ENCODE measurements at places on chromosomes 7 and 10.
A peak's percentile ranks its signal among the peaks of the same experiment; 100 is the strongest.

GRCh38 chr7:146894927-146895326 lies 778.3 kb downstream of the CNTNAP2 start:
- no peak for DNase-seq

GRCh38 chr10:12597176-12597575 lies 247.8 kb downstream of the CAMK1D start:
- no peak for DNase-seq

DNA sequence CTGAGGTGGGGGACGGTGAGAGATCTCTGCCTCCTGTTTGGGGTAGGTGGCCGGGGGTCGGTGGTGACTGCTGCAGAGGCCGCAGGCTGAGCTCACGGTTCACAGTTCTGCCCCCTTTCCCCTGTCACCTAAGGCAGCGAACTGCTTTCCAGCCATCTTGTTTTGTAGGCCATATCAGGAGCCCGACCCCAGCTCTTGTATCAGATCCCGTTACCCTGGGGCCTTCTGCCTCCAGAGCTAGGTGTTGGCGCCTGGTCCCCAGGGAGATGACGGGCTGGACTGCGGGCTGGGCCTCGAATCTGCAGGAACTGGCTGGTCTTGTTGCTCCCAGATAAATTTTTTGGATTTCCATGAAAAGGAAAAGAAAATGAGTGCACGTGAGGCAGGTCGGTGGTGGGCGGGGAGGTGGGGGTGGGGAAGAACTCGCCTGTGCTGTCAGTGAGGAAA lies 183.0 kb downstream of the DNAJB6 start:
- DNase-seq: no peak

DNA sequence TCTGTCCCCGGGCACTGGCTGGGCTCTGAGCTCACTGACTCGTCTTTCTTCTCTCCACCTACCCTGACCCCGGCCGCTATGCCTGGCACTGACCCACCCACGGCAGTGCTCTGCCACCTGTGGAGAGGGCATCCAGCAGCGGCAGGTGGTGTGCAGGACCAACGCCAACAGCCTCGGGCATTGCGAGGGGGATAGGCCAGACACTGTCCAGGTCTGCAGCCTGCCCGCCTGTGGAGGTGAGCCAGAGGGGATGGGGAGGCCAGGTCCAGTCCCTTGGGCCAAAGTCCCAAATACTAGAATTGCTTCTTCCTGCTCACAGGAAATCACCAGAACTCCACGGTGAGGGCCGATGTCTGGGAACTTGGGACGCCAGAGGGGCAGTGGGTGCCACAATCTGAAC lies 27.3 kb downstream of the TBATA start:
- no peak for DNase-seq

DNA sequence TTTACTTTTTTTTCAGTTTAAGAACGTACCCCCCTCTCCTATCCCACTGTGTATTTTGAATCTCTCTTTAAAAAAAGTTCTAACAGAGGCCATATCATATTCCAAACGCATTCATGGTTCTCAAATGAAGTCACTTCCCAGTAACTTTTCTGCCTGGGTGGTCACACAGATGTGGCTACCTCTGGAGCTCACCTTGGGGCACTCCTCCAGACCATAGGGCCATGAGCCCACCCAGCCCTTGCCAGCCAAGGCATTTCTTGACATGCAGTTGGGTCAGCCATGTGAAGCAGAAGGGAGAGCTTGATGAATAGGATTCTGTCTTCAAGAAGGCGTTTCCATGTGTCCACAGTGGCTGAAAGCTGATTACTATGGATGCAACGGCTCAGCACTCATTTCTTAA lies 239.3 kb downstream of the RAB11FIP2 start:
- no peak for DNase-seq

DNA sequence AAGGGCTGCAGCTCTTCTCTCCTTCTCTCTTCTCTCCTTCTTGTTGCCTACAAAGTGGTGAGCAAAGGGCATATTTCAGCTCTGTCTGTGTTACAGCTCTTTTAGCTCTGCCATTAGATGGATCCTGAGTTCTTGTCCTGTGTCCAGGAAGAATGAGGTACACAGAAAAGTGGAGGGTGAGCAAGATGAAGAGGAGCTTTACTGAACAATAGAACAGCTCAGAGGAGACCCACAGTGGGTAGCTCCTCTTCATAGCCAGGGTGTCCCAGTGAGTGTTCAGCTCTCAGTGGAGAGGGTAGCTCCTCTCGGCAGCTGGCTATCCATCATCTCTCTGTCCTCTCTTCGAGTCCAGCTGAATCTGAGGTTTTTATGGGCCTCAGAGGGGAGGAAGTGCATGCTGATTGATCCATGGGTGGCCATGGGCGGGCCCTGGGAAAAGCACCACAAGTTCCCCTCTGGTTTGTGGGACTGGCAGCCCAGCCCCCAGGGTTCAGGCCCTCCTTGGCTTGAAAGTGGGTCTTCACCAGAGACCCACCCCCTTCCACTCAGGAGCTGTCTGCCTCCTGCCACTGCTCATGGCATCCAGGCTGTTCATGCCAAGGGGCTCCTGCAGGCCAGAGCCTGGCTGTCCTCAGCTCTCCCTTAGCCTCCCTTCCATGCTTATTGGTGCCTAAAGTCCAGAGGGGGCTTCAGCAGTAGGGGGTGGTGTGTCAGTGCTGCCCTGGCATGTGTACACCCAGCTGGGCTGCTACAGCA lies 109.1 kb upstream of the FAM180A start:
- DNase-seq: no peak

GRCh38 chr10:79982362-79982800 lies 33.5 kb upstream of the SFTPD start:
- DNase-seq: no peak

DNA sequence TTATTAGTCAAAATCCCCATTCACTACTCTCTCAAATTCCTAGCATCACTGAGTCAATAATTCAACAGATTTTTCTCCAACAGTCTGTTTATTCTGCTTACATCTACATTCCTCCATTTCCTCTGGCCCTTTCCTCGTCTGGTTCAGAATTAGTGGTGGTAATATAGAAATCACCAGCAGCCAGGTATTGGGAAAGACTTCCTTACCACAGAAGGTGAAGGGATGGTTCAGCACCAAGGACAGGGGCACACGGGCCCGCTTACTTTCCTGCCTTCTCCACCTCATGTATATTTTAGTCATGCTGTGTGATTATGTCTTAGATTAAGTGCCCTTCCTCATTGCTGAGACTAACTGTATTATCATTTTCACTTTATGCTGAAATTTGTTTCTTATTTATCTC lies 70.4 kb upstream of the APBB1IP start:
- DNase-seq: peak; percentile 11

DNA sequence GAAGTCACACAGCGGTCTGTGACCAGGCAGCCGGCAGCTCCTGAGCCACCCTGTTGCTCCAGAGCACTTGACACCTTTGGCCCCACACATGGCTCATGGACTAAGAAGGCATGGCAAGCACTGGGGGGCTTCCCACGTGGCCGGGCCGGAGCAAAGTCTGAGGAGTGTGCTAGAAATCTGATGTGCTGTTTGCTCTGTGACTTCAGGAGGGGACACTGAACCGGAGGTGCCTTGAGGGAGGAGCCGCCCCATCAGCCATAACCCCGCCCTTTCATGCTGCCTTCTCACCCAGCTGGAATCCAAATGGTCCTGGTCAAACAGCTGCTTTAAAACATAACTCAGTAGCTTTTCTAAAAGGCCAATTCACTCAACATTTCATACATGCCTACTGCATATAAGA lies 33.5 kb downstream of the PROSER2 start:
- no peak for DNase-seq

DNA sequence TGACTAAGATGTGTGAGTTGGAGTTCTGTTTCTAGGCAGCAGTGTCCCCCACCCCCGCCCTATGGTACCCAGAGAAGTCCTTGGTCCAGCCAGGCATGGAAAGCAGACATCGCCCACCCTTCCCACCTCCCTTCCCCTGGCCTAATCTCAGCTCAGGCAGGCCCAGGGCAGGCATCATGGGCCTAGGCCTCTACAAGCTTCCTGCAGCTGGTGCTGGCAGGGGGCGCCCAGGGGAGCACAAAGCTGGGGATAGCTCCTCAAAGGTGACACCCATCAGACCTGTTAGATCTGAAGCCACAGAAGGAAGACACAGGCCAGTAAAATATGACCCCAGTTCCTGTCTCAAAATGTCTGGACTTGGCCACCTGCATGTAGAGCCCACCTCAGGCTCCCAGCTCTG lies 18.9 kb upstream of the UNC5B start:
- no peak for DNase-seq

GRCh38 chr7:4297165-4297917 lies 384.8 kb upstream of the FOXK1 start:
- no peak for DNase-seq

- DNase-seq: no peak
Observed at GRCh38 chr10:109504401-109504800, 418.9 kb downstream of the XPNPEP1 start.

GRCh38 chr7:105719919-105720318 lies 138.6 kb upstream of the EFCAB10 start:
- no peak for DNase-seq

- DNase-seq: no peak
Observed at GRCh38 chr10:8726084-8726778, 671.7 kb downstream of the GATA3 start.

DNA sequence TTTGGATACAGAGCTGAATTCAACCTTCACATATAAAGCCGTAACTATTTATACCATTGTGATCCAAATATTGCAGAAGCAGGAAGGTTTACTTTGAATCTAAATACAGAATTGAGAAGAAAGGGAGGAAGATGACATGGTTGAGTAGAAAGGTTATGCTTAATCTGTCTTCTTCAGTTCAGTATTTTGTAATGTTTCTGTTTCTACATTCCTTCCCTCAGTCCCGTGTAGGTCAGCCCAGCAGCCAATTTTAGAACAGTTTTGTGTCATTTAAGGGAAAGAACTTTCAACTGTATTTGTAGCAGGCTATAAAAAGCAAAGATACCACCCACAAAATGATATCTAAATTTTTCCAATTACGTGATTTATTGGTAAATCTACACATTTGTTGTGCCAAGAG lies 97.4 kb downstream of the CPED1 start:
- no peak for DNase-seq

GRCh38 chr10:43387678-43388032 lies 16.2 kb downstream of the FXYD4 start:
- no peak for DNase-seq

- DNase-seq: no peak
Observed at GRCh38 chr7:66301737-66302136, 96.6 kb downstream of the TPST1 start.

DNA sequence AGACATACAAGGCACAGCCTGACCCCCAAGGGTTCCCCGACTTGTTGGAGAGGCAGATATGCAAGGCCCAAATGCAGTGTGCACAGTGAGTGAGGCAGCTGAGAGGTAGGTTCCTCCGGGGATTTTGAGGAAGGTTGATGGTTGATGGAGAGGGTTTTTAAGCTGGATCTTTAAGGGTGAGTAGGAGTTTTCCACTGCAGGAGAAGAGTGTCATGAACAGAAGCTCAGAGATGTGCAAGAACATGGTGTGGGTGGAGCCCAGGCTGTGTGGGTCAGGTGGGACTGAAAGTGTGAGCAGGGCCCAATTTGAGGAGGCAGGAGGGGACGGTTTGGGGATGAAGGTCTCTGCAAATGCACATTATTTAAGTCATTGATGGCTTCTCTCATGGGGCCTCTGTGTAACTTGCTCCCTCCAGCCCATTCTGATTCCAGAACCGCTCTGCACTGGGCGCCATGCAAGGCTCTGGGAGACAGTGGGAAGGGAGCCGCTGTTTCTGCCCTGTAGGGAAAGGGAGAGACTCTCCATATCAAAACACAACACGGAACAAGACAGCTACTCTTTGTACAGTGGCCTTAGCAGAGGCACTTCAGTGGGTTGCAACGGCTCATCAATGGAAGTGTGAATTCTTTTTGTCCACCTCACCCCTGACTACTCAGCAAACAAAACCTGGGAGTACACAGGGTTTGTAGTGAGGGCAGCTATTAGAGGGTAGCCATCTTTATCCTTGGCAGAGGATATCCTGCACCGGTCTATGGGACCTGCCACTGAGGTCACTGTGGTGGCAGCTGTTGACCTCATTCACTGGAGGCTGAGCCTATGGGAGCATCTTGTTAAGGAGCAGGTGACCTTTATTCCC lies 29.7 kb downstream of the RAMP3 start:
- DNase-seq: no peak

- DNase-seq: no peak
Observed at GRCh38 chr7:28533731-28534531, 121.6 kb downstream of the CREB5 start.

DNA sequence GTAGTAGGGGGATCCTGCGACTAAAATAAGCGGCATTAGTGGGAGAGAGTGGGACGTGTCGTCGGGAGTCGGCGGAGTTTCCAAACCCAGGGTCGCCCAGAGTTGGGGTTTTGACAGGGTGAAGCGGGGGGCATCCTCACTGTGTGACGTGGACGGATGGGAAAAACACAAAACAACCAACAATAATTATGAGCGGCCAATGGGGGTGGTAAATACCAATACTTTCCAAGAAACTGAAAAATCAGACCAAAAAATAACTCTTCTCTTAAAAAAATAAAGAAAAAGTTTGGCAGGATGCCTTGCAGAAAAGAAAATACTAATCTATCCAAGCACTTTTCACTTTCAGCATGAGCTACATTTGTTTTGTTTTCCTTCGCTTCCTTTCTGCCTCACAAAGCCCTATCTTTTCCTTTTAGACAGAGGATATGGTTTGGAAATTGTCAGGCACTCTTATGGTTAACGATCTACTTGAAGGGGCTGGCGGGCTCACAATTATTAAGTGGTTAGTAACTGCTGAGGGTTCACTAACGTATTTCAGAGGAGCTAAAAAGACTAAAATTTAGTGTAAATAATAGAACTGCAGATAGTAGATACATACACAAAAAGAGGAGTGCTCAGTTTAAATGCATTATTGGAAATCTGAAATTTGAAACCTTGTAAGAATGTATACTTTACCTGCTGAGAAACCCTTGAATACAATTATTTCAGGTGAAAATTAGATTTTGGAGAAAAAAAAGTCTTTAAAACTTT lies 802 bp upstream of the CDK6 start:
- peak; percentile 10 for DNase-seq

- no peak for DNase-seq
Observed at GRCh38 chr7:124630395-124630794, 135.2 kb downstream of the GPR37 start.

GRCh38 chr10:71126432-71126831 lies 85.9 kb upstream of the UNC5B start:
- no peak for DNase-seq

DNA sequence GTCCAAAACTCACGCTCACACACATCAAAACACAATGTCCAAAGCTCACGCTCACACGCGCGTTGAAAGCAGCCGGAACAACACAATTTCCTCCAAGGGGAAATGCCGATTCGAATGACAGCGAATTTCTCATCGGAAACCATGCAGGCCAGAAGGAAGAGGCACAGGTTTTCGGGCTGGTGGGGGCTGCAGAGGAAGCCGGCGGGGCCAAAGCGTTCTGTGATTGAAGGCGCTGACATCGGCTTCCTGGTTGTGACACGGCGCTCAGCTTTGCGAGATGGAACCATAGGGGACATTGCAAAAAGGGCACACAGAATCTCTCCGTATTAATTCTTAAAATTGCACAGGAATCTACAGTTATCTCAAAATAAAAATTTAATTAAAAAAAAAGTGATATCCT lies 61.3 kb downstream of the FOXL3 start:
- DNase-seq: peak; percentile 49

DNA sequence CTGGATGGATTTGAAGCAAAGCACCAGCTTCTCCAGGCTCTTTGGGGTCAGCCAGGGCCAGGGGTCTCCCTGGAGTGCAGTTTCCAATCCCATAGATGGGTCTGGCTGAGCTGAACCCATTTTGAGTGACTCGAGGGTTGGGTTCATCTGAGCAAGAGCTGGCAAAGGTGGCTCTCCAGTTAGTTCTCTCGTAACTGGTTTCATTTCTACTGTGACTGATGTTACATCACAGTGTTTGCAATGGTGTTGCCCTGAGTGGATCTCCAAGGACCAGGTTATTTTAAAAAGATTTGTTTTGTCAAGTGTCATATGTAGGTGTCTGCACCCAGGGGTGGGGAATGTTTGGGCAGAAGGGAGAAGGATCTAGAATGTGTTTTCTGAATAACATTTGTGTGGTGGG lies 14.2 kb downstream of the LEP start:
- DNase-seq: no peak

All from activated T-cell treated with anti-CD3 and anti-CD28 coated beads, Interleukin-2, amount 50 U/mL, for 4 hours (primary cell).